CD8-positive, alpha-beta memory T cell (primary cell): ENCODE measurements at places on chromosomes 5 and 9.

GRCh38 chr5:150485693-150486401, 22.1 kb upstream of the NDST1 start:
- H3K27me3 ChIP-seq = peaks cover 4% of the 10 kb centered on the region
- H3K4me3 ChIP-seq = no peak overlapping the region

DNA sequence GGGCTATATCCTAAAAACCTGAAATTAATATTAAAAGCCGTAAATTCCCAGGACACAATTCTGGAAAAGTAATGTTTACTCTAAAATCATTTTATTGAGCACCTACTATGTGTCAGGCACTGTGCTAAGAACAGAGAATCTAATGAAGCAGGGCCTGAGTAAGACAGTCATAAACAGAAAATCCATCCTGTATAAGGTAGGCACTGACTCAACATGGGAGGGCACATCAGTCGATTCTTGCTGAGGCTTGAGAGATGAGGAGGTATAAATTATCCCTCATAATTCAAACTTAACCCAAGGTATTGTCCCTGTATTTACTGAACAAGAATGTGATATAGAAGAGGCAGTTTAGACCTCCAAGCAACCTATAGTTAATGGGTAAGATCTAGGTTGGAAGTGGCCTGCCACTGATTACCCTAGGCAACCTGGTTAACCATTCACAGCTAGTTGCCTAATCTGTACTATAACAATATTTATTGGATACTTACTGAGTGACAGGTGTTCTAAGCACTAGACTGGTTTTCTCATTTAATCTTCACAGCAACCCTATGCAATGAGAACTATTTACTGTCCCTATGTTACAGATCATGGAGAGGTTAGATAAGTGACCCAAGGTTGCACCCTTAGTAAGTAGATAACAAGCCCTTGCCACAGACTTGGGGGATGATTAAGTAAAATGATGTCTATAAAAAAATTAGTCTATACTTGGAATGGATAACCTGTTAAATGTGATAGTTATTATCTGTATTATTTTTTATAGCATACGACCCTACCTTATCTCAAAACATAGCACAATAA, 317.7 kb downstream of the PDE4D start:
- H3K27me3 ChIP-seq = no peaks in the 10 kb centered on the region
- DNase-seq = no peak
- no peaks in the 10 kb centered on the region for H3K36me3 ChIP-seq

- no peaks in the 10 kb centered on the region for H3K27me3 ChIP-seq
- no peaks in the 10 kb centered on the region for H3K36me3 ChIP-seq
- no peak overlapping the region for H3K4me3 ChIP-seq
- H3K4me1 ChIP-seq = no peaks in the 10 kb centered on the region
- DNase-seq = no peak
- no peak overlapping the region for H3K27ac ChIP-seq
Observed at GRCh38 chr9:113946496-113947115, 70.5 kb downstream of the ZNF618 start.

- H3K27me3 ChIP-seq = no peaks in the 10 kb centered on the region
- H3K4me3 ChIP-seq = no peak overlapping the region
- H3K4me1 ChIP-seq = no peaks in the 10 kb centered on the region
- H3K36me3 ChIP-seq = no peaks in the 10 kb centered on the region
Observed at GRCh38 chr9:121491111-121491510, 8.5 kb downstream of the GGTA1 start.

- H3K27ac ChIP-seq = no peak overlapping the region
- DNase-seq = no peak
- H3K4me1 ChIP-seq = no peaks in the 10 kb centered on the region
- H3K27me3 ChIP-seq = no peaks in the 10 kb centered on the region
- H3K4me3 ChIP-seq = no peak overlapping the region
Observed at GRCh38 chr9:70111641-70112236, 68.1 kb downstream of the MAMDC2 start.

GRCh38 chr5:129991780-129992179, 87.5 kb downstream of the CHSY3 start:
- no peaks in the 10 kb centered on the region for H3K36me3 ChIP-seq
- H3K27me3 ChIP-seq = no peaks in the 10 kb centered on the region
- H3K27ac ChIP-seq = no peak overlapping the region

GRCh38 chr9:126388964-126389708, 62.5 kb downstream of the MVB12B start:
- H3K27ac ChIP-seq = no peak overlapping the region
- no peak for DNase-seq
- H3K4me3 ChIP-seq = no peak overlapping the region
- H3K36me3 ChIP-seq = peaks cover 7% of the 10 kb centered on the region
- H3K4me1 ChIP-seq = no peaks in the 10 kb centered on the region
- no peaks in the 10 kb centered on the region for H3K27me3 ChIP-seq

DNA sequence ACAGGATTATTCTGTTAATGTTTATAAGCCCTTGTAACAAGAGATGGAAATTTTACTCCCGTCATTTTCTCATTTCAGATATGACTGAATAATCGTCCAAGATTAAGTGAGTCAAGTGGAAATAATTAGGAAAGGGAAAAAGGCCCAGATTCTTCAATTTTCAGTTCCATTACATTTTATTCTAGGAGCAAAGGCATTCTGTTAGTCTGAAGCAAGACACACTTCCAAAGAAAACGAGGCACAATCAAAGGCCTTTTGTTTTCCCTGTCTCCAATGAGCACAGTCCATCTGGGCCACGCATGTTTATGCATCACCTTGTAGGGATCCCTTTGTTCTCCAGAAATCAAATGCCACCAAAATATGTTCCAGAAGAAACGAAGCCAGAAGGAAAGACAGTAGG, 382.9 kb upstream of the RFX3 start:
- H3K4me1 ChIP-seq = no peaks in the 10 kb centered on the region
- no peak overlapping the region for H3K27ac ChIP-seq
- H3K27me3 ChIP-seq = no peaks in the 10 kb centered on the region
- DNase-seq = no peak
- H3K4me3 ChIP-seq = no peak overlapping the region

DNA sequence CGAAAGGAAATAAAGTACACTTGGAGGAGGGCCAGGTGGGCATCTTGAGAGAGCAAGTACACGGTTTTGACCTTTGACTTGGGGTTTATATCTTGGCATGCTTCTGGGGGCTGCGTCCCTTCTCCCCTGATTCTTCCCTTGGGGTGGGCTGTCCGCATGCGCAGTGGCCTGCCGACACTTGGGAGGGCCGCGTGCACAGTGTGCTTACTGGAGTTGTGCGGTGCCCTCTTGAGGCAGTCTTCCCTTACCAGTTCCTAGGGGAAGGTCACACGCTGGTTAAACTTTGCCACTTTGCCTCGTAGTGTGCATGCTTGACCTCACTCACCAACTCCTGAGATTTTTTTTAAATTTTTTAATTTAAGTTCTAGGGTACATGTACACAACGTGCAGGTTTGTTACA, 4.3 kb upstream of the CLPTM1L start:
- no peaks in the 10 kb centered on the region for H3K27me3 ChIP-seq
- H3K27ac ChIP-seq = no peak overlapping the region
- H3K4me1 ChIP-seq = peaks cover 7% of the 10 kb centered on the region
- no peak for DNase-seq
- H3K4me3 ChIP-seq = no peak overlapping the region
- no peaks in the 10 kb centered on the region for H3K36me3 ChIP-seq

DNA sequence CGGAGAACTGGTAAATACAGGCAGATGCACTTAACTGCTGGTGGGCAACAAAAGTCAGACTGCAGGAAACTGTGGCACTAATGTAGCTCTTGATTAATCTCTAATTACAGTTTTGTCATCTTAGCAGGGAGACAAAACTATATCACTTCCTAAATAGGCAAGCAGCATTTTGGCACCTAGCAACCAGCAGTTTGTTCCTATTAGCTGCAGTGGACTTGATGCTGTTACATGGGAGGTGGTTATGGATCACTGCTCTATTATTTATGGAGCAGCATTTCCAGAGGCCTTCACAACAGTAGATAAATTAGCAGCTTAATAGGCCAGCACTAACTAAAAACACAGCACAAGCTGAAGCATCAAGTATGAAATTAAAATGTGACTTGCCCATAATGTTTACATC, 518.3 kb upstream of the ITGA1 start:
- H3K4me3 ChIP-seq = no peak overlapping the region
- H3K36me3 ChIP-seq = no peaks in the 10 kb centered on the region
- no peak for DNase-seq
- no peaks in the 10 kb centered on the region for H3K4me1 ChIP-seq
- H3K27ac ChIP-seq = no peak overlapping the region
- no peaks in the 10 kb centered on the region for H3K27me3 ChIP-seq

- no peak overlapping the region for H3K27ac ChIP-seq
- no peaks in the 10 kb centered on the region for H3K27me3 ChIP-seq
- no peaks in the 10 kb centered on the region for H3K4me1 ChIP-seq
- DNase-seq = no peak
Observed at GRCh38 chr5:61617995-61618525, 286.0 kb downstream of the ZSWIM6 start.

DNA sequence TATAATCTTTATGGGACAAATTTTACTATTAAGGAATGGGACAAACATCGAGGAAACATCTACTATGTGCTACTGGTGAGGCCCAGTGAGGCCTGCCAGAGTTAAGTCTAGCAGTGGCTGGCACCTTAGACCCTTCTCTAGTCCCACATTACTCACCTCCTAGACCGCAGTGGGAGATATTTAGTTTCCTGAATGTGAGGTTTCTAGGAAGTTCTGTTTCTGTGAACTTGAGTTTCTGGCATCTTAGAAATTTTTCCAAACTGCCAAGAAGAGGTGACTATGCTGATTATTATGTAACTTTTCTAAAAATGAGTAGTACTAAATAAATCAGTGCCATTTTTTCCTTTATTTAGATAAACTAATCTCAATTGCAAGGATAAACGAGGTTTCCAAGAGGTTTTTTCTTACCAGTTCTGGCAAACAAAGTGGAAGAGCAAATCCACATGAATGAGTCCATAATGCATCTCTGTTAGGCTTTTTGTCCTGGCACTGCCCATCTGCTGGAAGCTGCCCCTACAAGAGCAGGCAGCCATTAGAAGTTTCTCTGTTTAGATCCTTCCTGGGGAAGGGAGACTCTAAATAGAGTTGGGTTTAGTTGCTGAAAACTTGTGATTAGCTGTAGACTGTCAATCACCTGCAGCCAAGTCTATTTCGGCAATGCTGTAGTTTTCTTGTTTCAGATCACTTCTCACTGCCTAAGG, 348.7 kb downstream of the MAN2A1 start:
- H3K4me1 ChIP-seq = no peaks in the 10 kb centered on the region
- no peaks in the 10 kb centered on the region for H3K27me3 ChIP-seq
- no peak overlapping the region for H3K27ac ChIP-seq
- no peak overlapping the region for H3K4me3 ChIP-seq
- no peaks in the 10 kb centered on the region for H3K36me3 ChIP-seq

- DNase-seq = no peak
- peak overlapping the region; percentile 39 for H3K4me3 ChIP-seq
- H3K27ac ChIP-seq = no peak overlapping the region
- H3K27me3 ChIP-seq = no peaks in the 10 kb centered on the region
- peaks cover 22% of the 10 kb centered on the region for H3K4me1 ChIP-seq
- no peaks in the 10 kb centered on the region for H3K36me3 ChIP-seq
Observed at GRCh38 chr5:65866837-65867521, 59.4 kb upstream of the ERBIN start.

DNA sequence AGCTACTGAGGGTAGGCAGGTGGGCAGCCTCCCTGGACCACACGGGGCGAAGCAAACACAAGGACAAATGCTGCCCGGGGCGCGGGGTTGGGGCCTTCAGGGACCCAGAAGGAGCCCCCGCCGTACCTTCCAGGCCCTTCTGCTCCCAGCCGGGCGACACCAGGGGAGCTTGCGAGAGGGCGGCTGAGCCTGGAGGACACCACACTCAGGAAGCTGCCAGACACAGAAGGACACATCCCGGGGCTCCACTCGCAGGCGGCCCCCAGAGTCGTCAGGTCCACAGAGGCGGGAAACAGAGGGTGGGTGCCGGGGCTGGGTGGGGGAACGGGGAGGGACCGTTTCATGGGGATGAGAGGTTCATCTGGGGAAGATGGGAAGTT, 58.5 kb upstream of the UBAC1 start:
- H3K4me3 ChIP-seq = no peak overlapping the region
- H3K27me3 ChIP-seq = no peaks in the 10 kb centered on the region
- no peak for DNase-seq
- H3K27ac ChIP-seq = no peak overlapping the region

GRCh38 chr5:56977021-56977420, 25.1 kb upstream of the MIER3 start:
- no peak overlapping the region for H3K27ac ChIP-seq
- no peaks in the 10 kb centered on the region for H3K27me3 ChIP-seq
- no peak overlapping the region for H3K4me3 ChIP-seq
- no peak for DNase-seq

- no peak for DNase-seq
- H3K27me3 ChIP-seq = no peaks in the 10 kb centered on the region
- H3K36me3 ChIP-seq = no peaks in the 10 kb centered on the region
- H3K27ac ChIP-seq = no peak overlapping the region
- no peak overlapping the region for H3K4me3 ChIP-seq
Observed at GRCh38 chr5:17148481-17148880, 69.0 kb upstream of the BASP1 start.

- DNase-seq = no peak
Observed at GRCh38 chr5:125326150-125326510, 579.7 kb upstream of the ZNF608 start.

- no peak overlapping the region for H3K4me3 ChIP-seq
- DNase-seq = no peak
- H3K36me3 ChIP-seq = no peaks in the 10 kb centered on the region
- no peaks in the 10 kb centered on the region for H3K27me3 ChIP-seq
- H3K4me1 ChIP-seq = peaks cover 11% of the 10 kb centered on the region
Observed at GRCh38 chr5:65790371-65791163, 68.6 kb downstream of the NLN start.

DNA sequence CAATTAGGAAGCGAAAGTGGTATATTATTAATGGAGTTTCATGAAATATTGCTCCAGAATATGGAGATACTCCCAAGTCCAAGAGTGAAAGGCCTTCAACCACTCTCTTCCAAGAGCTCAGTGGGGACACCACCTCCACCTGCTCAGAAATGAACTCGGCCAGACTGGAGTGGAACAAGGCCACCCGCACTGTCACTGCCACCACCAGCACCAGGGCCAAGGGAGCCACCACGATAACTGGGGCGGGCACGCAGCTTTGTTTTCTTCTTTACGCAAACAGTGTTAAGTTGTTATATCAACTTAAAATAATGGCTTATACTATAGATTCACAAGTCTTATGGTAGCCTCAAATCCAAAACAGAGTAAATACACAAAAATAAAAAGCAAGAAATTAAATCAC, 204.1 kb downstream of the TRPM3 start:
- H3K27ac ChIP-seq = no peak overlapping the region
- H3K4me3 ChIP-seq = no peak overlapping the region
- no peak for DNase-seq

DNA sequence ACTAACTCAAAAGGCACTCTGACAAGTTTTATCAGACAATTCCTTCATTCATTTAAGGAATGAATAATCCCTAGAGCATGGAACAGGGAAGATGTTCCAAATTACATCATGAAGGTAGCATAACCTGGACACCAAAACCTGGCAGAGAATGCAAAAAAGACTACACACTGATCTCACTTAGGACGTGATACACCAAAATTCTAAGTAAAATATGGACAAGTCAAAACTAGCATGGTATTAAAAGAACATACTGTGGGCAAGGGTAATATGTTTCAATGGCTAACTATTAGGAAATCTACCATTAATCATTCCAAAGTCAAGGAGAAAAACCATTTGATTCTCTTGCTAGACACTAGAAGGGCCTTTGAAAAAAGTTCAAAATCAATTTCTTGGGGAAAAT, 176.5 kb downstream of the HSPA4 start:
- no peak overlapping the region for H3K27ac ChIP-seq
- no peak overlapping the region for H3K4me3 ChIP-seq
- H3K27me3 ChIP-seq = peaks cover 4% of the 10 kb centered on the region
- no peak for DNase-seq
